ENCODE measurements at places on chromosomes 3 and 15. TPM values are rescaled to one million over a fixed set of nuclear protein-coding genes. Genes with fewer than 3 reads are reported as not detected.

EXD1 gene
- total RNA-seq = not detected

- DNase-seq = no peak
- no peak overlapping the region for H3K4me3 ChIP-seq
- H3K36me3 ChIP-seq = no peaks in the 10 kb centered on the region
- H3K4me1 ChIP-seq = no peaks in the 10 kb centered on the region
These were observed 892.0 kb downstream of the NAALADL2 start for GRCh38 chr3:175751089-175751488.

- no peaks in the 10 kb centered on the region for H3K4me1 ChIP-seq
- H3K27ac ChIP-seq = no peak overlapping the region
- H3K36me3 ChIP-seq = no peaks in the 10 kb centered on the region
- H3K27me3 ChIP-seq = no peaks in the 10 kb centered on the region
- no peak for DNase-seq
These were observed 193.9 kb upstream of the THRB start for GRCh38 chr3:24688446-24689148.

GRCh38 chr15:67715170-67715569, 110.1 kb upstream of the SKOR1 start:
- H3K27me3 ChIP-seq = no peaks in the 10 kb centered on the region
- no peaks in the 10 kb centered on the region for H3K4me1 ChIP-seq
- DNase-seq = no peak
- H3K27ac ChIP-seq = no peak overlapping the region

GRCh38 chr3:43257850-43258249, 28.5 kb upstream of the SNRK start:
- no peak overlapping the region for H3K27ac ChIP-seq
- H3K4me1 ChIP-seq = no peaks in the 10 kb centered on the region
- no peak for DNase-seq
- no peaks in the 10 kb centered on the region for H3K27me3 ChIP-seq
- H3K4me3 ChIP-seq = no peak overlapping the region
- H3K36me3 ChIP-seq = no peaks in the 10 kb centered on the region

DNA sequence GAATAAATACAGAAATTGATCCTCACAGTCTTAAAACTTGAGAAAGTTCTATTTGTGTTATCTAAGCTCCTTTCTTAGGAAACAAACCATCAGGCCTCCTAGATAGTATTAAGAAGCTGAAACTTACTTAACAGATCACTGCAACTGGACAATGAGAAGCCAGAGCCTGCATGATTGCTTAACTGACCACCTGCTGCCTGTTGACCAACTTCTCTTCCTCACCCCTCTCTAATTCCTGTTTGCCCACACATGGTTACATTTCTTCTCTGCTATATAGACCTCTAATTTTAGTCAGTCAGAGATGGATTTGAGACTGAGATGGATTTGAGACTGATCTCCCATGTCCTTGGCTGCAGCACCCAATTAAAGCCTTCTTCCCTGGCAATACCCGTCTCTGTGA, 13.5 kb downstream of the CCPG1 start:
- H3K4me1 ChIP-seq = no peaks in the 10 kb centered on the region
- no peak for DNase-seq
- no peak overlapping the region for H3K4me3 ChIP-seq
- H3K27ac ChIP-seq = no peak overlapping the region
- no peaks in the 10 kb centered on the region for H3K36me3 ChIP-seq
- no peaks in the 10 kb centered on the region for H3K27me3 ChIP-seq

ECE2 gene
- total RNA-seq = not detected

GRCh38 chr3:674116-674515, 418.7 kb upstream of the CNTN6 start:
- H3K27ac ChIP-seq = no peak overlapping the region
- DNase-seq = no peak
- H3K36me3 ChIP-seq = no peaks in the 10 kb centered on the region
- no peaks in the 10 kb centered on the region for H3K4me1 ChIP-seq

DNA sequence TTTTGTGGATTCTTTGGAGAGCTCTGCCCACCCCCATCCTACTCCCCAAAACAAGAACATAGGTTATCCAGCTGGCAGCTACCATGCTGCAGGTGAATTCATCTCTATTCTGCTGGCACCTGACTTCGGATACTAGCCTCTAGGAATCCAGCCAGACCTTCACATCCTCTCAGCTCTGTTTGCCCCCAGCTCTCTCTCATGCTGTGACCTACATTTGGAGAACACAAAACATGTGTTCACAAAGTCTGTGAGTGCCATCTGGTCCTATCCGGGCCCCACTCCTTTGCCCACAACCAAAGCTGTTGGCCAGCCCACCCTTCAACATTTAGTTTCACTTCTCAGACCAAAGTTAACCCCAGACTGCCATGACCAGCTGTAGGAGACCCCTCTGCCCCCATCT, 89.4 kb upstream of the C3orf80 start:
- no peaks in the 10 kb centered on the region for H3K27me3 ChIP-seq
- no peak overlapping the region for H3K27ac ChIP-seq
- no peaks in the 10 kb centered on the region for H3K4me1 ChIP-seq
- no peaks in the 10 kb centered on the region for H3K36me3 ChIP-seq

- DNase-seq = no peak
- H3K36me3 ChIP-seq = no peaks in the 10 kb centered on the region
- no peaks in the 10 kb centered on the region for H3K4me1 ChIP-seq
- H3K27me3 ChIP-seq = no peaks in the 10 kb centered on the region
- peak overlapping the region; percentile 69 for H3K27ac ChIP-seq
- H3K4me3 ChIP-seq = no peak overlapping the region
These were observed 192.5 kb upstream of the TPRG1 start for GRCh38 chr3:188979248-188979647.

- no peaks in the 10 kb centered on the region for H3K4me1 ChIP-seq
- H3K27me3 ChIP-seq = no peaks in the 10 kb centered on the region
- no peak for DNase-seq
- H3K36me3 ChIP-seq = no peaks in the 10 kb centered on the region
- no peak overlapping the region for H3K27ac ChIP-seq
These were observed 641.5 kb downstream of the PLOD2 start for GRCh38 chr3:145519398-145520047.

MYL3 gene
- total RNA-seq = 8.5 TPM

DNA sequence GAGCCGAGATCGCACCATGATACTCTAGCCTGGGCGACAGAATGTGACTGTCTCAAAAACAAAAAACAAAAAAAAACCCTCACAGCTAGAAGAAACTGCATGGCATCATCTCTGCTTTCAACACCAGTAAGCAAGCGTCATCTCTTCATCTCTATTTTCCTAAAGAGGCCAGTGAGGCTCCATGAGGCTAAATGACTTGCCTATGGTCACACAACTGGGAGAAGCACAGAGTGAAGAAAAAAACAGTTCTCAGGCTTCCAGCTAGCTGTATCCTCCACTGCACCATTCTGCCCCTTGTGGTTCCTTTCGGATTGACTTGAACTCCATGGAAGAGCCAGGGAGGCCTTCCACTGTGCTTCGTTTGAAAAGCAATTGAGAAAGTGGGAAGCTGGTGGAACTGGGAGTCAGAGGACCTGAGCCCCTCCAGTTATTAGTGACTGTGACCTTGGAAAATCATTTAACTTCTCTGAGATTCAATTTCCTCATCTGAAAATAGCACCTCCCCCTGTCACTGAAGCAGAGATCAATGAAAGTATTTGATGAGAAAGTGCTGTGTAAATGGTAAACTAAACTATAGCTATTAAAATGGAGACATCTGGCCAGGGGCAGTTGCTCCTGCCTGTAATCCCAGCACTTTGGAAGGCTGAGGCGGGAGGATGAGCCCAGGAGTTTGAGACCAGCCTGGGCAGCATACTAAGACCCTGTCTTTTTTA, 32.1 kb upstream of the DENND4A start:
- H3K4me1 ChIP-seq = no peaks in the 10 kb centered on the region
- H3K4me3 ChIP-seq = no peak overlapping the region

FMN1 gene
- total RNA-seq = 56.8 TPM

- no peaks in the 10 kb centered on the region for H3K4me1 ChIP-seq
- no peaks in the 10 kb centered on the region for H3K36me3 ChIP-seq
- H3K27me3 ChIP-seq = no peaks in the 10 kb centered on the region
- no peak overlapping the region for H3K4me3 ChIP-seq
These were observed 51.2 kb downstream of the LRTM1 start for GRCh38 chr3:54876694-54877093.

ZNF621 gene
- total RNA-seq = 24.9 TPM

HRG gene
- total RNA-seq = not detected

CPLX3 gene
- total RNA-seq = not detected

GRCh38 chr3:18127859-18128681, 297.1 kb downstream of the SATB1 start:
- no peak for DNase-seq
- H3K4me1 ChIP-seq = no peaks in the 10 kb centered on the region
- H3K27ac ChIP-seq = no peak overlapping the region
- H3K4me3 ChIP-seq = no peak overlapping the region
- H3K27me3 ChIP-seq = no peaks in the 10 kb centered on the region
- H3K36me3 ChIP-seq = no peaks in the 10 kb centered on the region

GRCh38 chr3:190099099-190099498, 21.6 kb downstream of the P3H2 start:
- H3K36me3 ChIP-seq = no peaks in the 10 kb centered on the region
- no peak overlapping the region for H3K27ac ChIP-seq
- no peaks in the 10 kb centered on the region for H3K27me3 ChIP-seq
- peaks cover 1% of the 10 kb centered on the region for H3K4me1 ChIP-seq
- DNase-seq = no peak

- H3K27me3 ChIP-seq = no peaks in the 10 kb centered on the region
- no peaks in the 10 kb centered on the region for H3K36me3 ChIP-seq
- H3K4me3 ChIP-seq = no peak overlapping the region
- no peak for DNase-seq
- H3K27ac ChIP-seq = no peak overlapping the region
These were observed 623.4 kb upstream of the SGO1 start for GRCh38 chr3:20809356-20809755.

SERPINI2 gene
- 1.6 TPM for total RNA-seq

DNA sequence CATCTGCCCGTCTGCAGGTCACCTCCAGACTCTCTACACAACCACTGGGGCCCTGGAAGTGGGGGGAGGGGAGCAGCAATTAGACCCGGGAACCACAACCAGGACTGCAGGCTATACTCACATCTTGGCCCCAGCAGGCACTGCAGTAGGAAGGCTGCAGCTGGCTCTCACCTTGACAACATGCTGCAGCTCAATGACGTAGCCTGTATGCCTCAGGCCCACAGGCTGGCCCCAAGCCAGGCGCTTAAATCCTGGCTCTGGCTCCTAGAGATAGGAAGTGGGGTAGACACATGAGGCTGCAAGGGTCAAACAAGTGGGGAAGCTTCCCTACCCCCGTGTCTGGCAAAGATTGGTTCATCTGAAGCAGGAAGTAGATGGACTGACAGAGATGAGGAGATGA, 4.6 kb upstream of the QRICH1 start:
- peaks cover 7% of the 10 kb centered on the region for H3K36me3 ChIP-seq
- no peak overlapping the region for H3K27ac ChIP-seq
- H3K27me3 ChIP-seq = no peaks in the 10 kb centered on the region
- no peak for DNase-seq
- no peak overlapping the region for H3K4me3 ChIP-seq

DNA sequence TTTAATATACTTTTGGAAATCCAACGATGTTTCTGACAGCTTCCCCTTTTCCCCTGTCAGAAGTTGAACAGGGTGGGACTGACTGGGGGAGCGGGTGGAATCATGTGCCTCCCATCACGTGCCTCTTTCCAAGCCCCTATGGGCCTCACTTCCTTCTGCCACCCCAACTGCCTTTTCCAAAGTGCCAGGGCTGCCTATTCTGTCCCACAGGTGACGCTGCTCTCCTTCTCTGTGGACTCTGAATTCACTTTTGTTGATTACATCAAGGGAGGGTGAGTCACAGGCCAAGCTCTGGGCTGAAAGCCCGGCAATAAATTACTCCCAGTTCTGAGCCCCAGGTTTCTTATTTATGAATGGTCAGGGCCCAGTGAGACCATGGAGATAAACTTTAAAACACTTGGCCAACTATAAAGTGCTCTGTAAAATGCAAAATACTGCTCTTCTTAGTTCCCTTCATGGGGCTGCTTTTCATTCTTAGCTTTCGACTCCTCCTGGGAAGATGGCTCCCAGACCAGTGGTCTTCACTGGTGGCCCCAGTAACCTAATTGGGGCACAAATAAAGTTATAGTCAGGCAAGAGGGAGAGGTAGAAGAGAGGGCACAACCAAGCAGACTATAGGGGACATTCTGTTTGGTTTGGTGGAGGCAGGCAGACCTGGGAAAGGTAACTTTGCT, 12.3 kb downstream of the CPNE9 start:
- H3K36me3 ChIP-seq = no peaks in the 10 kb centered on the region
- DNase-seq = peak; percentile 77
- no peaks in the 10 kb centered on the region for H3K27me3 ChIP-seq

DNA sequence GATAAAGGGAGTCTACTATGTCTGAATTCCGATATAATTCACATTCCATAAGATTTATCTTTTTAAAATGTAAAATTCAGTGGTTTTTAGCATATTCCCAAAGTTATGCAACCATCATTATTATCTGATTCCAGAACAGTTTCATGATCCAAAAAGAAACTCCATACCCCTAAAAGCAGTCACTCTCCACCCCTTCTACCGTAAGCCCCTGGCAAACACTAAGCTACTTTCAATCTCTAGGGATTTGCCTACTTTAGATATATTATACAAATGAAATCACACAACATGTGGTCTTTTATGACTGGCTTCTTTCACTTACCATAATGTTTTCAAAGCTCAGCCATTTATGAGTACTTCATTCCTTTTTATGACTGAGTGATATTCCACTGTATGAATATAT, 65.6 kb downstream of the TMEM212 start:
- H3K4me3 ChIP-seq = no peak overlapping the region
- H3K4me1 ChIP-seq = no peaks in the 10 kb centered on the region
- no peak for DNase-seq
- H3K36me3 ChIP-seq = no peaks in the 10 kb centered on the region
- H3K27me3 ChIP-seq = no peaks in the 10 kb centered on the region
- H3K27ac ChIP-seq = no peak overlapping the region

ERC2 gene
- total RNA-seq = 7.3 TPM

DNA sequence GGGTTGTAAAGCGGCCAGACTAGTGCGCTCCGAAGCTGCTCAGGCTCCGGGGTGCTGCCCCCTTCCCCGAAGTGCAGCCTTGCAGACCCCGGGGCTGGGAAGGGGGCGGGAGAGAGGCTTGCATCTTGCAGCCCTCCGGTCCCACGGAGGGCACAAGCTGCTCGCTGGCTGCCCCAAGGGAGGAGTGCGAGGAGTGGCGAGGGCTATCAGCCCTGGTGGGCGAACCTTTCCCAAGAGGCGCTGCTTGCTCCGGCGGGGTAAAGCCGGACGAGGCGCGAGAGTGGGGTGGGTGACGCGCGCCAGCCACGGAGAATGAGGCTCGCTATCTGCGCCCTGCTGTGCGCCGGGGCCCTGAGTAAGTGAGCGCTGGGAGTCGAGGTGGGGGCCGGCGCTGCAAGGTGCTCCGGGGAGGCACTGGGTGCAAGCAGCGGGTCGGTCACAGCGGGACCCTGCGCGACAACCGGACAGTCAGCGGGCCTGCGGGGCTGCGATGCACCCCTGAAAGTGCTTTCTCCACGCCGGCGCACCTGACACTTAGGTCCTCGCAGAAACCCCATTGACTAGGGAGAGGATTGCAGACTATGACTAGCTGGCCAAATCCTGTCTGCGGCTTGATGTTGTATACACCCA, 12.7 kb upstream of the TOPBP1 start:
- no peaks in the 10 kb centered on the region for H3K36me3 ChIP-seq
- H3K27ac ChIP-seq = no peak overlapping the region
- DNase-seq = no peak
- H3K27me3 ChIP-seq = peaks cover 4% of the 10 kb centered on the region
- no peaks in the 10 kb centered on the region for H3K4me1 ChIP-seq

Measured in breast epithelium (tissue), 4 donors.